ENCODE measurements at places on chromosomes 1 and 21. TPM values are rescaled to one million over a fixed set of nuclear protein-coding genes. Genes with fewer than 3 reads are reported as not detected.

Gene PRMT2
- 75.0 TPM for total RNA-seq

Gene SPRR2F
- total RNA-seq, result not detected

DNA sequence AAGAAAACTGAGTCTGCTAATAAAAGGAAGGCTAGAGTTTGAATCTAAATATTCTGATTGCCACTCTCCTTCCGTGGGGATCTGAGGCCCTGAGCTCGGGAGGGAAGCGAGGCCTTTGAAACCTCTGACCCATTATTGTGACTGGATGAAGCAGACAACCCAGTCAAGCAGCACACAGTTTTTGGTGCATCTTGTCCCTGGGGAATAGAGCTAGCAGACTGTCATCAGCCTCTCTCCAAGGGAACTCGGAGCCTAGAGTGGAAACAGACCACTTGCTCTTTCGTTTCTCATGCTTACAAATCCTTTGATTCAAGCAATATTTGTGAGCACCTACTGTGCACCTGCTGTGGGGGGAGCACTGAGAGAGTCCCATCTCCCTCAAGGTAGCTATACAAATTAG, 133.2 kb upstream of the KLHDC7A start:
- DNase-seq, result no peak

- DNase-seq, result peak; percentile 20
Observed at GRCh38 chr1:231629132-231629531, 2.5 kb downstream of the DISC1 start.

DNA sequence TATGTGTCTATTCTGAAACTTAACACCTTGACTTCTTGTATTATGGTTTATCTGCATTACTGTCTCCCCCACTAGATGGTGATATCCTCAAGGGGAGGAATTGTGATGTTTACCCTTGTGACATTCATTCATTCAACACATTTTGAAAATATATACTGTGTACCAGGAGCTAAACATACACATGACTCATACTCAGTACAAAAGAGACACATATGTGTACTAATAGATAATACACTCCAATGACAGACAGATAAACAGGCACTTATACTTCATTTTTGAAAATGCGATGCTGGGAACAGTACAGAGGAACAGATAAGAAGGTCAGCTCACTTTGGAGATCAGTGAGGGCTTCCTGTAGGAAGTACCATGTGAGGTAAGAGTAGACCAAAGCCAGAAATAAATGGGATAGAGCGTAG, 8.9 kb upstream of the RAB3GAP2 start:
- peak; percentile 12 for DNase-seq

DNA sequence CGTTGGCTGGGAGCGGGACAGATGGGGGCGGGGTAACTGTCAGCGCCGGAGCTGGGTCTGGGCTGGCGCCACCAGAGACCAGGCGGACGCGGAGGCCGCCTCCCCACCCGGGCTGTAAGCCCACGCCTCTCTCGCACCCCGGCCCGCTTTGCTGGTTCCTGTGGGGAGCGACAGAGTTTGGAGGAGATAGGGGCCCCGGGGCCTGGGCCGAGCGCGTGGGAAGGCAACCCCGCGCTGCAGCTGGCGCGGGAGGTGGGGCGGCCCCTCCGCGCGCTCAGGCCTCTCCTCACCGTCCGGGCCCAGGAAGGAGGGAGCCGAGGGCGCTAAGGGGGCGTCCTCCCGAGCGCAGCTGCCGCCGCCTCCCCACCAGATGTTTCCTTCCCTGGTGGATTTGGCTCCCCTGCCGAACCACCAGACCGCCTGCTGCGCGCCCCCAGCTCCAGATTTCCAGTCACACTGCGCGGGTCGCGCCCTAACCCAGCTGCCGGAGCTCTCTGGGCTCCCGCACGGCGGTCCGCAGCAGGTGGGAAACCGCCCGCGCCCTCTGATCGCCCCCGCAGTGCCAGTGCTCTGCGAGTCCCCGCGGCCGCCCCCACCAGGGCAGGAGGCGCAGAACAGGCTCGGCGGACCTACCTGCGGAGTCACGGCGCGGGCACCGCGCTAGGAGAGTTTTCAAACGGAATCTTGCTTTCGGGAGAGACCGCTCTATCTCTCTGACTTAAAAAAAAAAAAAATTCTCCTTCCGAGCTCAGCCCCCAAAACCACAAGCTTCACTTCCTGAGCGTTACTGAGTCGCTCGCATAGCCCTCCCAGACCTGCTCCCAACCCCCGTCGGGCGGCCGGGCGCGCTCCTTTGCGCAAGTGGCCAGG, 1.1 kb downstream of the GFI1 start:
- peak; percentile 50 for DNase-seq

Measured in M059J (cell line).